ENCODE measurements at places on chromosomes 13 and 19. TPM values are rescaled to one million over a fixed set of nuclear protein-coding genes. Genes with fewer than 3 reads are reported as not detected.

ZNF284 gene
- 3.0 TPM for total RNA-seq

ICAM3 gene
- 7.7 TPM for total RNA-seq

ZNF441 gene
- total RNA-seq: 14.0 TPM

ZNF536 gene
- not detected for total RNA-seq

KLHL1 gene
- not detected for total RNA-seq

Data from smooth muscle cell of the umbilical artery (primary cell).